A673 (cell line): ENCODE measurements at places on chromosomes 11 and 22. TPM values are rescaled to one million over a fixed set of nuclear protein-coding genes. Genes with fewer than 3 reads are reported as not detected.

Gene SEPTIN3
- 3.6 and 4.6 TPM in 2 replicates for total RNA-seq

Gene PRR33
- not detected in 2 replicates for total RNA-seq

Gene PHLDA2
- total RNA-seq, result 25.0 and 33.7 TPM in 2 replicates

Gene KCNJ5
- not detected in 2 replicates for total RNA-seq

Gene CD82
- 8.2 and 16.0 TPM in 2 replicates for total RNA-seq

Gene VSIG10L2
- total RNA-seq, result not detected in 2 replicates

Gene OR52H1
- total RNA-seq, result not detected in 2 replicates

Gene RPUSD4
- 45.3 and 53.9 TPM in 2 replicates for total RNA-seq

Gene FOLH1
- 6.1 and 8.9 TPM in 2 replicates for total RNA-seq

Gene POTEH
- total RNA-seq, result not detected in 2 replicates

DNA sequence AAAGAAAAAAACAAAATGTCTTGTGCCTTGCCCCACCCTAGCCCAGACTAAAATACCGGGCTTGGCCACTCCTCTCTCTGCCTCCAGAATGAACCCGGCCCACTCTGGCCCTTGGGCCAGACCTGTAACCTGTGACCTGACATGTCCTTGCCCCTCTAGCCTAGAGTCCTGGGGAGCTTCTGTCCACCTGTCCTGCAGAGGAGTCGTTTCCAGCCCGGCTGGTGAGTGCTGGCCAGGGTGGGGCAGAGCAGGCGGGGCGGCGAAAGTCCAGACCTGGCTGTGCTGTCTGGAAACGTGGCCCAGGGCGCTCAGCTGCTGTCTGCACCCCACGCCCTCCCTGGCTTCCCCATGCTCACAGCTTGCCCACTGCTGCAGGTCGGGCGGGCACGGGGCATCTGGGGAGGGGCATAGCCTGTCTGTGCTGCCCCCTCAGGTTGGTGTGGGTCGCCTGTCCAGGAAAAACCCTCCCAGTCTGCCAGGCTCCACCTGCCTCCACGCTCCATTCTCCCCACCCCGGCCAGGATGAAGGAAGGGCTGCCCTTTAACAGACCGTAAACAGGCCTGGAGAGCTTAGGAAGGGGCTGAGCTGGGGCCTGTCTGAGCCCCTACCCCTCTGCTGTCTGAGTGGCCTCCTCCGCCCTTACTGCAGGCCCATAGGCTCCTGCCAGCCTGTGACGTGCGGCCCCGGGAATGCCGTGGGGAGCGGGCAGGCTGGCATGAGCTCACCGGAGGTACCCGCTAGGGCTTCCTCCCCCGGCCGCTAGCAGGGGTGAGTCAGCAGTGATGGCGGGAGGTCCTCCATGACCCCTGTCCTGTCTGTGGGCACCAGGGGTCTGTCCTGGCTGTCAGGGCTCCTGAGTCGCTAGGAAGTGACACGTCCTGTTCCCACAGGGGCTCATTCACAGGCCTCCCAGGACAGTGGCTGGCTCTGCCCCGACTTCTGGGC lies 1.9 kb downstream of the CD151 start:
- DNase-seq, result peak; percentile 78

DNA sequence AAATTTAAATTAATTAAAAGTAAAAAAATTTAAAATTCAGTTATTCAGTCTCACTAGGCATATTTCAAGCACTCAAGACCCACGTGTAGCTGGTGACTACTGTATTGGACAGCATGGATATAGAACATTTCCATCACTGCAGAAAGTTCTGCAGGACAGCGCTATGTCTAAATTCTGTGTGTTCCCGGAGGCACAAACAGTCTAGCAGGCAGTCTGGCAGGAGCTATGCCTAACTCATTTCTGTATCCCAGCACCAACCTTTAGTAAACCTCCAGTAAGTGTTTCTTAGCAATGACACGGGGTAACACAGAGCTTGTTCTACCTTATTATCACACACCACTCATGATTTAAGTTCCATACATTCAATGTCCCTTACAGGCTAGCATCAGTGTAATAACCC lies 48.5 kb downstream of the FAM168A start:
- no peak for DNase-seq

GRCh38 chr11:64466115-64466718 lies 107.3 kb downstream of the RPS6KA4 start:
- DNase-seq, result no peak

DNA sequence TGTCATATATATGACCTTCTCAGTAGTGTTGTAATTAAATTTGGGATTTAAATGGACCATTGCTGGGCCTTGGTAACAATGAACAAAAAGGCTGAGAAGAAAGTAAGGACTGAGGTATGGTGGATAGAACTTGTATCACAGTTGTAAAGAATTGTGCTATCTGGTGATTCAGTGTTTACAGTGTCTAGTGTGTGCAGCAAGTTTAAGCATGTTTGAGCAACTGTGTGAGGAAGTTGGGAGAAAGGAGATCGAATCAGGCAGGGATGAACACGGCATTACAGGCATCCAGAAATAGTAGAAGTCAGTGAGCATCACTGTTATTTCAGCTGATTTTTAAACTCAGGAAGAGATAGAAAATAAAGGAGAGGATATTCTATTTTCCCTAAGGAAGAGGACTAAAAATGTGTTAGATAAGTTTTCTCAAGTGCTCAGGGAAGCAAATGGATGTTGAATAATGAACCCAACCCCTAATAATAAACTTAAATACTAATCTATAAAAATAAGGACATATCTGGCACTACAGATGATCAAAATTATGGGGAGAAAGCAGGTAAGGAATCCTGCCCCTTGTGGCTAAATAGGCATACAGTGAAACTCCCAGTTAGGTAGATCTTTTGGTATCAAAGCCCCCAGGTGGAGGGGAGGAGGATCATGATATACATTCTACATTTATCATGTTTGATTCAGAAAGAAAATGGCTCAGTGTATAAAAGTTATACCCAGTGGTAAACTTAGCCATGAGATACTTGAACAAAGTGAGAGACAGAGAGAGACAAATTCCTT lies 361.0 kb upstream of the ANO3 start:
- DNase-seq, result no peak

DNA sequence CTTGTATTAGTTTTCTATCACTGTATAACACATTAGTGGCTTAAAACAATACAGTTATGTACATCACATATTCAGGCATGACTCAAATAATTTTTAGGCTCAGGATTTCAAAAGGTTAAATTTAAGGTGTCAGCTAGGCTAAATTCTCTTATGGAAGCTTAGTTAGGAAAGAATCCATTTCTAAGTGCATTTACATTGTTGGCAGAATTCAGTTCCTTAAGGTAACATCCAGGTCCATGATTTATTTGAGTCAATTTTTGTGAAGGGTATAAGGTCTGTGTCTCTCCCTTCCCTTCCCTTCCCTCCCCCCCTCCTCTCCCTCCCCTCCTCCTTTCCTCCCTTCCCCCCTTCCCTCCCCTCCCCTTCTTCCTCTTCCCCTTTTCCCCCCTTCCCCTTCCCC lies 399.0 kb upstream of the CNTN5 start:
- no peak for DNase-seq

GRCh38 chr11:132453406-132453805 lies 1078.9 kb downstream of the OPCML start:
- no peak for DNase-seq

DNA sequence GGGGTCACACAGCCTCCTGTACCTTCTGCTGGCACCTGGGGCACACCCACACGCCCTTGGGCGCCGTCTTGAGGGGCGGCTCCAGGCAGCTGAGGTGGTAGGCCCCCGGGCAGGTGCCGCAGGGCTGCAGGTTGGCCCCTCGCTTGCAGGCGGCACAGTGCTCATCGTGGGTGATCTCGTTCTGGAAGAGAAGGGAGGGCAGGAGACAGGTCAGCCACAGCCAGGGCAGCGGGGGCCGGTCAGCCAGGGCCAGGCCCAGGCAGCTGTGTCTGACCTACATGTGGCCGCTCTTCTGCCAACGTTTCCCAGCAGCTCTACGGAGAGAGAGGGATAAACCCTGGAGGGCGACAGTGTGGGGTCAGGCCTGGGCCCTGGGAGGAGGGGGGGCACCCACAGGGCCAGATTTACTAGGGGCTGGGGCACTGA lies 121.9 kb downstream of the PHF21B start:
- no peak for DNase-seq

DNA sequence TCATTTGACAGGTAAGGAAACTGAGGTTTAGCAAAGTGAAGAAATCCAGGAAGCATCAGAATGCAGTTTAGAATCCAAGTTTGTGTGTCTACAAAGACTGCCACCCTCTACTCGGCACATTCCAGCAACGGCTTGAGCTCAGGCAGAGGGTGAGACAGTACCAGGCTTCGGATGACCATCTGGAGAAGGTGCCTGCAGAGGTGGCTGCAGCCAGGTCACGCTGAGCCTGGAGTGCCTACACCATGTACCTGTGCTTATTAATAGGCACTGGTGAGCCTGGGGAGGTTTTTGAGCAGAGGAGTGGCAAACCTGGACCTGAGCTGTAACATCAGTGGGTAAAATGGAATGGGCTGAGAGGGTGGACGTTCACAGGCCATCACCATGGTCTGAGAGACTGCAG lies 4.7 kb downstream of the FXYD6 start:
- DNase-seq, result no peak

DNA sequence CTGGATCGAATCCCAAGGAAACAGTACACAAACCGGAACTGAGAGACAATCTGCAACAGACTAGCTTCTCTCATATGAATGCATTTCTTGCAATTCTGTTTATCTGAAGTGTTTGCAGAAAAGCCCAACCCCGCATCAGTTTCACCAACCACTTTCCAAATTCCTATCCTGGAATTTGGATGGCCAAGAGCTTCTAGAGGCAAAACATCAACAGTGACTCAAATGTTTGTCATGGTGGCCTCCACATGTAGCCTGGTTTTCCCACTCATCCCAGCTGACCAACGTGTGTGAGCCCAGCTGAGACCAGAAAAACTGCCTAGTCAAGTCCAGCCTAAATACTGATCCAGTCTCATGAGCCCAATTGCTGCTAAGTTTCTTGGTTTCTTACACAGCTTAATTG lies 8.3 kb upstream of the MIEF1 start:
- no peak for DNase-seq

GRCh38 chr11:9799886-9800285 lies 136.0 kb downstream of the SWAP70 start:
- DNase-seq, result no peak

GRCh38 chr11:122197066-122197987 lies 81.3 kb upstream of the BLID start:
- DNase-seq, result peak; percentile 92

- DNase-seq, result no peak
Observed at GRCh38 chr11:117127171-117127901, 16.8 kb upstream of the PAFAH1B2 start.

- peak; percentile 62 for DNase-seq
Observed at GRCh38 chr11:130100381-130101095, 30.8 kb downstream of the APLP2 start.

GRCh38 chr11:114281388-114281956 lies 14.7 kb upstream of the NNMT start:
- DNase-seq, result no peak

- DNase-seq, result no peak
Observed at GRCh38 chr22:21949569-21949918, 3.1 kb downstream of the PPM1F start.

GRCh38 chr22:49210606-49211005 lies 617.1 kb downstream of the BRD1 start:
- no peak for DNase-seq

GRCh38 chr11:114892381-114893197 lies 214.3 kb downstream of the NXPE2 start:
- DNase-seq, result peak; percentile 23

GRCh38 chr11:14420223-14420622 lies 61.2 kb upstream of the RRAS2 start:
- no peak for DNase-seq

- peak; percentile 58 for DNase-seq
Observed at GRCh38 chr11:65615950-65616574, 486 bp downstream of the PCNX3 start.

DNA sequence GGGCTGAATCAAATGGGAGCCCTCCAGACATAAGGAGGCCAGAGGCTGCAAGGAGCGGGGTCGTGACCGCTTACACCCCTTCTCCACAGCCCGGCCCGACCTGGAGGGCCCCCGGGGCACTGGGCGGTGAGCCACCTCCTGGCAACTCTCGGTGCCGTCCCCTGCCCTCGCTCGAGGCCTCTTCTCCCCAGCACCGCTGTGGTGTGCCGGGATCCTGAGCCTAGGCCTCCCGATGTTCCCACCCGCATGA lies 432 bp upstream of the GP1BB start:
- DNase-seq, result no peak

DNA sequence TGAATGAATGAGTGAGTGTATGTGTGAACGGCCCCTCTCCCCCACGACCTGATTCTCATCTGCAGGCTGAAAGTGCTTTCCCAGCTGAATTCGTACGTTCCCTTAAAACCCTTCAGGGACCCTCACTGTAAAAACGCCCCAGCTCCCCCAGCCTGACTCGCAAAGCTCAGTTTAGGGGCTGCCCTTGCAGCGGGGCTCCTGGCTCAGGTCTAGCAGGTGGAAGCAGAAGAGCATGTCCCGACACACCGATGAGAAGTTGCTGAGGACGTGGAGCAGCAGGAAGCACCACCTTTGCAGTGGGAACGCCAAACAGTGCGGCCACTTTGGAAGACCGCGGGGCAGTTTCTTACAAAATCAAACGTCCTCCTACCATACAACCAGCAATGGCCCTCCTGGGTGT lies 3.6 kb upstream of the MRPL23 start:
- no peak for DNase-seq
